ENCODE measurements at places on chromosomes 7 and 10.

GRCh38 chr7:151833691-151834090, 43.2 kb downstream of the PRKAG2 start:
- DNase-seq, result no peak

DNA sequence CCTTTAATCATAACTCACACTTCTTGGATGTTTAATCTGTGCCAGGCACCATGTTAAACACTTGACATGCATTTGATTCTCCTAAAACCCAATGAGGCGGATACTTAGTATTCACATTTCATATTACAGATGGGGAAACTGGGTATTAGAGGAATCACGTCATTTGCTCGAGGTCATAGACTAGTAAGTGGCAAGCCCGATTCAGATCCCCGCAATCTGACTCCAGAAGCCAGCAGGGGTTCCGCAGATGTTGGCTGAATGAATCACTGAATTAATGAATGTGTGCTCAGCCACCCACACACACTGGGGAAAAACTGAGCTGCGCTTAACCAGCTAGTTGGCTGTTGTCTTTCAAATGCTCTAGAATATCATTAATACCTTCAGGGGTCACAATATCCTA, 22.5 kb upstream of the ENO4 start:
- DNase-seq, result no peak

DNA sequence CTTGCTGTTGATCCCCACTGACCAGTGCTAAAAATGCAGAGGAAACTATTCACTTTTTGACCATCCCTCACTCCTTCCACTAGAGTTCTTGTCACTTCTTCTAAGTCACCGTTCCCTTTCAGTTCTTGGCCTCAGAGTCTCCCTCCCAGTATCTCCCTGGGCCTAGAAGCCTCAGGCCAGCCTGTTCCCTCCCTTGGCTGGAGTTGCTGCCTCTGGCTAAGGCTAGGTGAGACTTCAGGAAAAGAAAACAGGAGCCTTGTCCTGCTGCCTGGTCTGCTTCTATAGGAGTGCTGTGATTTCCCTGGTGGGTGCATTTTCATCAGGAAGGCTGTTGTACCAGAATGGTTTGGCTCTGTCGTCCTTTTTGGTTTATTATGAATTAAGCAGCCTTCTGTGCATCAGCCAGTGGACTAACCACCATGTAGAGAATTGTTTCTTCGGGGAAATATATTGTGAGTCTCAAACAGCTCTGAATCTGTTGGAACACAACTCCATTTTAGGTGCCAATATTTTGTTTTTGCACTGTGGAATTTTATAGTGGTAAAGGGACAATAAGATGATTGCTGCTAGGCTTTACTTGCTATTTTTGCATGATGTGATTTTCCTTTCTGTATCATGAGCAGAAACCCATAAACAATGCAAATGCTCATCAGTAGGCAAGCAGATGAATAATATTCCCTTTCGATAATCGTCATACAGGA, 233.4 kb upstream of the FZD1 start:
- DNase-seq, result no peak

DNA sequence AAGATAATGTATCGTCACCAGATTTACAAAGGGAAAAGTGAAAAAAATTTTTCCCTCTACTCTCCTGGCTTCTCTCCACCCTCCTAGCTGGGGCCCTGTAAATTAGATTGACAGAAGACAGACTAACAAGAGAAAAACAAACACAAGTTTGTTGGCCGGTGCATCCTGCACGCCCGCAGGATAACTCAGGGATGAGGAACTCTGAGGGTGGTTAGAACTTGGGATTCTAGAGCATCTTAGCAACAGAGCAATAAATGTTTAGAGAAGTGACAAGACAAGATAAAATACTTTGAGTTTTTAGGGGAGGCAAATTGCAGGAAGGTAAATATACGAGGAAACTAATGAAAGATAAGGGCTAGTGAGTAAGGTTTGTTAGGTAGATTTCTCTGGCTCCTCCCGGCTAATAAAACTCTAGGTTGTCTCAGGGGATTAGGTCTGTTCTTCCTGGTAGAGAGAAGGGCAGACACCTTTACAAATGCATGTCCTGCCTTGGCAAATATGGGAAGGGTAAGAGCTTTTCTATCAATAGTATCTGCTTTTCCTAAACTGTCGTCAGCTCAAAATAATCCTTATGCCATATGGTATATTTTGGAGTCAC, 4.3 kb upstream of the UCN3 start:
- DNase-seq, result no peak

GRCh38 chr7:40964610-40965009, 738.3 kb downstream of the INHBA start:
- no peak for DNase-seq

- DNase-seq, result no peak
These were observed 68.5 kb downstream of the TBXAS1 start for GRCh38 chr7:139897422-139898090.

GRCh38 chr10:119370972-119371703, 163.8 kb downstream of the GRK5 start:
- peak; percentile 66 for DNase-seq

DNA sequence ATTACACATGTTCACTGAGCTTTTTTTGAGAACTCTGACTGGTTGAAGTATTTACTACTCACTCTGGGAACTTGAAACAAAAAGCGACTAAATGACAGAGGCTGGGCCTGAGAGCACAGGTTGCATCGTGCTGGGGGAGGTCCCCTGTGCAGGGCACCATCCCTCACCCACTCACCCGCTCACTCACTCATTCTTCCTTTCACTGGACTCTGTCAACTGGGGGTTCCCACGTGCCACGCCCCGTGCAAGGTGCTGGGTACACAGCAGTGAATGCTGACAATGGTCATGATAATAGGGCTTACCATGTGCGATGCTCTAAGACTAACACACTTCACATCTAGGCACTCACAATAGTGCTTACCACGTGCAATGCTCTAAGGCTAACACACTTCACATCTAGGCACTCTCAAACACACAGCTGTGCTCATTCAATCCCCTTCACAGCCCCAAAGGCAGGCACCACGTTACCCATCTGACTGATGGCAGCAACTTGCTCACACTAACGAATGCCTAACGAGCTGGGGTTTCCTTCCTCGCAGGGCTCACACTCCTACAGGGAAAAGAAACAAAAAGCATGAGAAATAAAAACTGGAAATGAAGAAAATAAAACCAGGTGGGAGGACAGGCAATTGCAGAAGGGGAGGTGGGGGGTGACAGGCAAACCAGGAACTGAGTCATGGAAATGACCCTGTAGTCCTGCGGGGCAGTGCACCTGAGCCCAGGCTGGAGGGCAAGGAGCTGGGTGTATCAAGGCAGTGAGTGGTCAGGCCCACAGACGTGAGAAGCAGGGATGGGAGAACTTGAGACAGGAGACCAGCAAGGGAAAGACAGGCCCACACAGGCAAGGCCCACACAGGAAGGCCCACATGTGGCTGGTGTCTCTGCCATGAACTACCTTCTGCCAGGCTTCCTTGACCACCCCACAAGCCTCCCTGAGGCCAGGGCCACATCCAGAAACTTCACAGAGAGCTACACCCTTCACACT, 147.0 kb upstream of the FAM20C start:
- DNase-seq, result no peak

- no peak for DNase-seq
These were observed 18.8 kb downstream of the MRPS24 start for GRCh38 chr7:43850348-43851116.

DNA sequence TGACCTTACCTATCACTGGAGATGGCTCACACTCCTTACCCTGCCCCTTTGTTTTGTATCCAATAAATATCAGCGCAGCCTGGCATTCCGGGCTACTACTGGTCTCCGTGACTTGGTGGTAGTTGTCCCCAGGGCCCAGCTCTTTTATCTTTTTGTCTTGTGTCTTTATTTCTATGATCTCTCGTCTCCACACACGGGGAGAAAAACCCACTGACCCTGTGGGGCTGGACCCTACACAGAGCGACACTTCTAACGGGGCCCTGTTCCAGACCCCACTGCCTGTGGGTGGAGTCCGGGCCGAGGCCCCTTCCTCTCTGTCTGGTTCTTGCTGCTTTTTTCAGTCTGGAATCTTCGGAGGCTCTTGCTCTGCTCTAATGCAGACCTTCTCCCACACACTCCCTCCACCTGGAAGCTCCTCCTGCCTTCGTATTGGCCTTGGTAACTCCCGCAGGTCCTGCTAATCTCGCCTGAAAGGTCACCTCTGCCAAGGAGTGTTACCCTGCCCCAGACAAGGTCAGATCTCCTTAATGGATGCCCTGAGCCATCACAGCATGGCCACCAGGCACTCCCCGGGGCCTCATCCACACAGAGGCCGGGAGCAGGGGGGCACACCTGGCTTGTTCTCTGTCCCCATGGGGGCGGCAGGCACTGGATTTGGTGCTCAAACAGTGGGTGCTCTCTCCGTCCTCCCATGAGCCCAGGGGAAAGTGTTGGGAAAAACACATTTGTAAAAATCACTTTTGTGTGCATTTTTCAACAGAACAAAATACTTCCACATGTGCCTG, 531.7 kb downstream of the PTPRN2 start:
- no peak for DNase-seq

DNA sequence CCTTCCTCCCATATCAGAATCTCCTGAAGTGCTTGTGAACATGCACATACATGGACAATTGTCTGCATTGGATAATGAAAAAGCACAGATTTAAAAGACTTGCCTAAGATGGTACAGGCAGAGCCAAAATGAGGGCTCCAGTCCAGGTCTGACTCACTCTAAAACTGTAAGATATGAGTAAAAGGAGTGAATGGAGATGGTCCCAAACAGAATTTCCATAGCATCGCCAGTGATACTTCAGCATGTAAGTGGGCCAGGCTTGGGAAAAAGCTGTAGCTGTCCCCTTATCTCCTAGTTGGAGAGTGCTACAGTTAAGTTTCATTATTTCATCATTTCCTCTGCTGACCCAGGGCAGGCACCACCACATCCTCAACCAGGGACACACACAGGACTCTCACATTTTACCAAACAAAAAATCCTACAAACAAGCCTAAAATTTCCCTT, 26.4 kb upstream of the IL6 start:
- DNase-seq, result no peak

- no peak for DNase-seq
These were observed 28.4 kb downstream of the COA1 start for GRCh38 chr7:43700646-43701499.

DNA sequence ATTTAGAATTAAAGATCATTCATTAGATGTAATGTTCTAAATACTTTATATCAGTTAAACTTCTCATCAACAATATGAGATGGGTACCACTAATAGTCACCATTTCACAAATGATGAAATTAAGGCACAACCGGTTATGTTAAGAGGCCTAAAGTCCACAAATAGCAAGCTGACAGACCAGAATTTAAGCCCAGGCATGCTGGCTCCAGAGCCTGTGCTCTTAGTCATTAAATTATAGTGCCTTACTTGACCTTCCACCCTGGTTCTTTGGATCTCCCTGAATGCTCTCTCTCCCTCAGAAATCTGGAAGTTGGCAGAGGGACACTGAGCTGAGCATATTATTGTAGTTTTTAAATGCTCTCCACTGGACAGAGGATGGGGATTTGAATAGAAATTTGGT, 3.6 kb downstream of the LIPN start:
- DNase-seq, result no peak

DNA sequence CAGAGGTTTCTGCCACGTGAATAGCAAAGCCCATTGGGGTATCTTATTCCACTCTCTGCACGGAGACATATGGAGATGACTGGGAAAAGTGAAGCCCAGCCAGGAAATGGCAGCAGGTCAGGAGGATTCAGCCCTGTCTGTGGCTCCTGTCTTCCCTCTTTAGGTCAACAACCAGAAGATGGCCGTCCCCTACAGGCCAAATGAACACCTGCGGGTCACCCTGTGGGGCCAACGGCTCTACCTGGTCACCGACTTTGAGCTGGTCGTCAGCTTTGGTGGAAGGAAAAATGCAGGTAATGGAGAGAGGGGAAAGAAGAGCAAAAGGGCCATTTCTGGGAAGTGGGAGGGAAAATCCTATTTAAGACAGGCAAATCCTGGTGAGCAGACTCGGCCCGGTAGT, 38.3 kb downstream of the EPHB4 start:
- no peak for DNase-seq

DNA sequence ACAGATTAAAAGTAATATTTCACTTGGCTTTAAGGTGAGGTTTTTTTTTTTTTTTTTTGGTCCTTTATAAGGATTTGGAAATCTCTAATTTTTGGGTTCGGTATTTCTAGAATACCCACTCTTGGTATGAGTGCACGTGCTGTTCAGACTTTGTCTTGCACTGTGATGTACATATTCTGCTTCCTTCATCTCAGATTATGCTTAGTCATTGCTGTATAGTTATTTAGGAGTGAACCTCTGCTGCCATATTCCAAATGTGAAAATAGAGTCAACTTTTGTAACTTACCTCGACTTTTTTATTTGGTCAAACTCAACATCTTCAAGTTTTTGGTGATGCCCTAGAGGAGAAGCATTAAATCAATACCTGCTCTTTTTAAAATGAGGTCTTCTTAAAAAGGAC, 40.1 kb upstream of the HBP1 start:
- DNase-seq, result no peak

- DNase-seq, result peak; percentile 61
These were observed 31.3 kb upstream of the SMC3 start for GRCh38 chr10:110535958-110536891.

- no peak for DNase-seq
These were observed 1091.8 kb downstream of the LRMDA start for GRCh38 chr10:76523246-76523645.

DNA sequence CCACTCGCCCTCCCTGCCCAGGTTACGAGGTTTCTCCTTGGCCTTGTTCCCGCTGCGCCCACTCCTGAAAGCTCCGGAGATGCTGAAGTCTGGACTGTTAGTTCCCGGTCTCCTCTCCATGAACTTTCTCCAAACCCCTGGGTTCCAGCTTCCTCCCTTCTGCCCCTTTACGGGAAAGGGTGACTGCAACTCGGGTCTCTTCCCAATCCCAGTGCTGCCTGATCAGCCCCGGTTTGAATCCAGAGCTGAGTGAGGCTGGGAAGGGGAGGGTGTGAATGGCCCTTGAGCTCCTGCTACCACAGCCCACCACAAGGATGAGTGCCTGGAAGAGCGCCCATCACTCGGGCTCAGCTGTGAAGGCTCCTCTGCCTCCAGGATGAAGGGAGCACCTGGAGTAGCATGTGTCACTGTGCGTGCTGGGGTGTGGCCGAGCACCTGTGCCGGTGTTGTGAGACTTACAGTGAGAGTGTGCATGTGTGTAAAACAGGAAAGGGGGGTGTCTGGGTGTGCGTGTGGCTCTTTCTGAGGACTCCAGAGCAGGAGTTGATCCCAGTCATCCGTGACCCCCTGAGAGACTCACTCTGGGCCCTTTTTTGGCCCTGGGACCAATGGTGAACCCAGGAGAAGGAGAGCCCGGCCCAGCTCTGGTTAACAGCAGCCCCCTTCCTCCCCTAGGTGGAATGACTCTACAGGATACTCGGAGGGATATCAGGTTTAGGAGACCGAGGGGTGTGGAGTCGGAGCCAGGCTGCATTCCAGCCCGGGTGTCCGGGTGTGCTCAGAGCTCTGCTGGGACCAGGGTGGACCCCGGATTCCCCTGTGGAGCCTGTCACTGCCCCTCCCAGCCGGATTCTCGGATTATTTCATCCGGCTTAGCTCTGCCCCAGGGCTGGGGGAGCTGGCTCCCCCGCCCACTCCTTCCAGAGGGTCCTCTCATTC, 1.1 kb upstream of the ZNF467 start:
- no peak for DNase-seq

DNA sequence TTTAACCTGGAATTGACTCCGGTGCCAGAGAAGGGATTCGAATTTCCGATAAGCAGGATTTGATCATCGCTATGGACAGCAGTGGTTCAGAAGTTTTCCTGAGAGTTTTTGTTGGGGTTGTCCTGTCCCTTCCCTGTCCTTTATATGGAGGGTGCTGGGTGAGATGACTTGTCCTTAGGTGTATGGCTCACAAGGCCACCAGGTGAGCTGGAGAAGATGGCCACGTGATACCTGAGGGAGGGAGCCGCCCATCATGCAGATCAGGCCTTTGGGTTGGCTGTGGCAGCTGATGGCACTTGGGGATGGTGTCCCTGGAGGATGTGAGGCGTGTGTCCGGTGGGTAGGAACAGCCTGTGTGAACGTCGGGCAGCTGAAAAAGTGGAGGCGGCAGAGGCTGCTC, 187.7 kb downstream of the PTPN20 start:
- DNase-seq, result no peak

Measured in AG04450 (cell line).